Dermis microvascular lymphatic vessel endothelial cell (primary cell): ENCODE measurements at places on chromosomes 2 and 18.

GRCh38 chr2:134206031-134206430 is 47.8 kb upstream of the MGAT5 start:
- DNase-seq, result no peak

DNA sequence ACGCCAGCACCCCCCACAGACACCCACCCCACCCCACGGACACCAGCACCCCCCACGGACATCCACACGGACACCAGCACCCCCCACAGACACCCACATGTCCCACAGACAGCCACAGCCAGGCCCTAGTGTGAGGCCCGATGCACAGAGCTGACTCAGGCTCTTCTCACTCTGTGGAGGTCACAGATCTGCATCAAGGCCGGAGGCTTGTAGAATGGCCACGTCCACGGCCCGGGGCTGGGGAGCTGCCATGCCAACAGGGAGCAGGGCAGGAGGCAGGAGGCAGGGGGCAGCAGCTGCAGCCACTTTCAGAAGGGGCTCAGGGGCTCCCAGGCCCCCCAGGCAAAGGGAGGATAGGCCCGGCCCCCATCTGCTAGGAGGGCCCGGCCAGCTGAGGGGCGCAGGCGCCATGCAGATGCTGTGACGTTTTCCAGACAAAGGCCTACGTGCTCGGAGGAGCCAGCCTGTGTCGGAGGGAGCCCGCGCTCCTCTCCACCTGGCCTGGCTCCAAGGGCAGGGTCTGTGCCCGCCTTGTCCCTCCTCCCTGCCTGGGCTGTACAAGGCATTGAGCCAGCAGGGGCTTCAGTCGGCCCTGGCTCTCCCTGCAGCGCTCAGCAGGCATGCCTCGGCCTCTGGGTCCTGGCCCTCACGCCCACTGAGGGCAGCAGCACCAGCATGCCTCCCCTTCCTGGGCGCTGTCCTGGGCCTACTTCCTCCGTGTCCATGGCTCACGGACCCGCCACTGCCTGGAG is 249.0 kb downstream of the TWIST2 start:
- no peak for DNase-seq

- no peak for DNase-seq
Measured at GRCh38 chr2:75632091-75632701, 14.4 kb upstream of the MRPL19 start.

- DNase-seq, result no peak
Measured at GRCh38 chr2:124797049-124797448, 772.0 kb downstream of the CNTNAP5 start.

DNA sequence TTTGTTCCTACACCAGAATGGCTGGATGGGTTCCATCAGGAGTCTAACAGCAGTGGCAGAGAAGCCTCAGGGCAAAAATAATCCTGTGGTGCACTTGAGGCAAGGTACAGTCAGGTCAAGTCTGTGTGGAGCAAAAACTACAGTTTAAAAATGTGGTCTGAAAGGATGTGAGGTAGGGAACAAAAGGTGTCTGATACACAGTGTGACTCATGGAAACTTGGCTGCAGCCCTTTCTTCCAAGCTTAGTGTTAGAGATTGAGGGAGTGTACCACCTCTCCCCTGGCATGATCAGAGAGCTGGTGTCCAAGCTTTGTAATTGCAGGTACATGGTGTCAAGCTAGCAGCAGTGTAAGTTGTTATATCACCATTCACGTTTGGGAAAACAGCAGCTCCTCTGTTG is 8.9 kb downstream of the ANKAR start:
- DNase-seq, result no peak

- DNase-seq, result no peak
Measured at GRCh38 chr18:2641638-2642037, 13.9 kb upstream of the SMCHD1 start.

GRCh38 chr18:79367480-79367879 is 28.2 kb upstream of the NFATC1 start:
- no peak for DNase-seq
